ENCODE measurements at places on chromosomes 6 and 20.

- no peak for DNase-seq
These were observed 35.3 kb downstream of the NEDD9 start for GRCh38 chr6:11197175-11197536.

DNA sequence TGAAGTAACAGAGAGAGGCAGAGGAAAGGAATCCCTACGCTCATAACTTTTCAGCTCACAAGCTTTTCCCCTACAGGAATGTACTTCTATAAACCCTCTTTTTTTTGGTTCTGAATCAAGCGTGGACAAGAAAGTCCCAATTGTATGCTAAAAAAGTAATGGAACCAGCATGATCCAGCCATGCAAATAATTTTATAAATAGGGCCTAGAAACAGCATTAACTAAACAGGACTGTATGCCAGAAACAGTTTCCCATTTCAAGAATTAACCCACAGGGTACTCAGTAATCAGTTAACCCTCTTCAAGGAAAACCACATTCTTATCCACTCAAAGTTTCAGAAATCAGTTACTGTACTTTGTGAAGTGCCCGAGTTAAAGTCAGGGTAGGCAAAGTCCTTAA is 87.0 kb upstream of the HMGCLL1 start:
- no peak for DNase-seq

DNA sequence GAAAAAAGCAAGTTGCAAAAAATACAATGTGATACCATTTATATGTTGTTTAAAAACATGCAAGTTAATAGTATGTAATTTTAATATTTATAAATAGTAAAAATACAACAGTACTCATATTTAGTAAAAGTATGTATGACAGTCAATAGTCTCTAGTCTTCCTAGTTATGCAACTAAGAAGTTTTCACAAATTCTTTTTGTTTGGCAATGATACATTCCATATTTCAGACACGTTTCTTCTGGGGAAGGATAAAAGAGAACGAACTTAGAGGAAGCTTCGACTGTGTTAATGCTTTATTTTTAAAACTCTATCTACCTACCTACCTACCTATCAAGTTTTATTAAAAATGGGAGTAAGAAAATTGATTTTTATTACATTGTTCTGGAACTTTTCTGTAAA is 77.7 kb downstream of the UBE3D start:
- no peak for DNase-seq

DNA sequence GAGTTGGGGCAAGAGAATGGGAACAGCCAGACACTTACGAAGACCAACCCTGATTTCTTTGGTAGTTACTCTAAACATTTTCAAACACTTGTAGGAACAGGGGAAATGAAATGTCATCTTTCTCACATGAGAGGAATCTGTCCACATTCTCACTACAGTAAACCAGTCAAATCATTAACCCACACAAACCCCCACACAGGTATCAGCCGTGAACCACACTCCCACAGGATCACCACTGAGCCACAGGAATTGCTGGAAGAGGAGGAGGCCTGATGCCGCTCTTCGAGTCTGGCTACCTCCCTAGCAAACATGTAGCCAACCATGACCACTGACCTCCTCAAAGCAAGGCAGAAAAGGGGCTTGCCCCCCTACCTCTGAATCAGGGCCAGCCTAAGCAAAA is 6.9 kb upstream of the RSPO3 start:
- no peak for DNase-seq

GRCh38 chr20:24721891-24722568 is 227.0 kb upstream of the CST7 start:
- no peak for DNase-seq

- DNase-seq: no peak
These were observed 45.4 kb downstream of the SSR1 start for GRCh38 chr6:7267466-7268091.

GRCh38 chr6:32223258-32224235 is at the start of gene NOTCH4:
NOTCH4 (minus strand) TSS chr6:32224067; CDS start chr6:32223928, 139 bp downstream.
- no peak for DNase-seq

- DNase-seq: no peak
These were observed 280.6 kb downstream of the SLC35F1 start for GRCh38 chr6:118187568-118188164.

DNA sequence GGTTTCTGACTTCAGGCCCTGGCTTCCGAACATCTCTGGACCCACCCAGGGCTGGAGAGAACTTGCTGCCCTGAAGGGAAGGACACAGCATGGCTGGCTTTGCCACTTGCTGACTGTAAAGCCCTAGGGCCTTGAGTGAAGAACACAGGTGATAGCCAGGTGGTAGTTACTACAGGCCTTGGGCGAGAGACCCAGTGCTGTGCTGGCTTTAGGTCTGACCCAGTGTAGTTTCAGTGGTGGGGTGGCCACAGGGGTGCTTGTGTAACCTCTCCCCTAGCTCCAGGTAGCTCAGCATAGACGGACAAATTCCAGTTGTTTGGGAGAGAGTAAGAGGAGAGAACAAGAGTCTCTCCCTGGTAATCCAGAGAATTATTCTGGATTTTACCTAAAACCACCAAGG is 27.1 kb downstream of the NCOA6 start:
- no peak for DNase-seq

GRCh38 chr6:80235647-80236046 is 129.2 kb downstream of the BCKDHB start:
- DNase-seq: no peak

DNA sequence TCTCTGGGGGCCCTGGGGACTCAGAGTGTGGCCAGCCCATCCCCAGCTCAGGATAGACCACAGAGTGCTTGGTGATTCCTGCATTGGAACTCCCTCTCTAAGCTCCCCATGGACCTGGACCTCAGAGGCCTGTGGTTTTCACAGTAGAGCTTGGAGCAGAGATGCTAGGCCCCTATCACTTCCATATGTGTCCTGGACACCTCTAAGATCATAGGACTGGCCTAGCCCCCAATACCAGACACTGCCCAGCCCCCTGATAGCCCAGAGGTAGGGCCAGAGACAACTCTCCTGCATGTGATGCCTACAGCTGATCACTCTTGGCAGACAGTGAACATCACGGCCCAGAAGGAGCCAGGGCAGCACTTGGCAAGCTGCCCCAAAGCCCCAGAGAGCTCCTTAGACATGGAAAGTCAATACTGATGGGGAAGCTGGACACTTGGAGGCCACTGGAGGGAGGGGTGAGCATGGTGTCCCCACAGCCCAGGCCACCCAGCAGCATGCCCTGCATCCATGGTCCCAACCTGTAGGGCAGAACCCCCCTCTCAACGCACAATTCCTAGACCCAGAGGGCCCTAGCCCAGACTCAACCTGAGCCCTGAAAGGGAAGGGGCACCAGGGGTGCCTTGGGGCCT is 27.1 kb downstream of the UBD start:
- no peak for DNase-seq

DNA sequence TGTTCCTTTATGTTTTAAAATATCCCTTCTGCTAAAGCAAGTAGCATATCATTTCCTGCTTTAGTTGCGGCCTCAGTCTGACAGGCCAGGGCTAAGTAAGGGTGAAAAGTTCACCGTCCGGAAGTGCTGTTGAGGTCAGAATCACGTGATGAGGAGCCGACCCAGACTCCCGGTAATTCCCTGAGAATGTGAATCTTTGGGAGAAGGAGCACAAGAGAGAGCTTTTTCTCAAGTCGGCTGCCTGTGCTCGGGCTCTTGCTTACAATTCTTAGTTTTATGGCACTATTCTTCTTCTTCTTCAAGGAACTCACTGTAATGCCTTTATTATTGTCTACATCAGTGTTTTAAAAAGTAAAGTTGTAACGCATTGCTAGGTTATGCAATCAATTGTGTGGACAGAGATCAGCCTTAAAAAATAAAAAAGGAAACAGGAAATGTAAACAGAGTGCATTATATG is 309.3 kb downstream of the PRL start:
- no peak for DNase-seq

- no peak for DNase-seq
These were observed 9.2 kb downstream of the ENPP3 start for GRCh38 chr6:131646249-131646670.

- DNase-seq: no peak
These were observed 200.9 kb downstream of the EDN1 start for GRCh38 chr6:12490904-12491571.

GRCh38 chr6:15303920-15304291 is 58.0 kb downstream of the JARID2 start:
- DNase-seq: no peak

- no peak for DNase-seq
These were observed 66.3 kb upstream of the TNFAIP3 start for GRCh38 chr6:137800762-137801161.

- DNase-seq: no peak
These were observed 2.6 kb upstream of the CENPW start for GRCh38 chr6:126337323-126337722.

GRCh38 chr6:111873178-111874024 is at the start of gene FYN:
FYN (minus strand) TSS chr6:111873452; CDS start chr6:111720051, 153,401 bp downstream.
- DNase-seq: peak; percentile 97

- no peak for DNase-seq
These were observed 4.3 kb upstream of the RPP21 start for GRCh38 chr6:30340589-30341054.
